GM03348 (cell line): ENCODE measurements at places on chromosomes 3 and 15.

DNA sequence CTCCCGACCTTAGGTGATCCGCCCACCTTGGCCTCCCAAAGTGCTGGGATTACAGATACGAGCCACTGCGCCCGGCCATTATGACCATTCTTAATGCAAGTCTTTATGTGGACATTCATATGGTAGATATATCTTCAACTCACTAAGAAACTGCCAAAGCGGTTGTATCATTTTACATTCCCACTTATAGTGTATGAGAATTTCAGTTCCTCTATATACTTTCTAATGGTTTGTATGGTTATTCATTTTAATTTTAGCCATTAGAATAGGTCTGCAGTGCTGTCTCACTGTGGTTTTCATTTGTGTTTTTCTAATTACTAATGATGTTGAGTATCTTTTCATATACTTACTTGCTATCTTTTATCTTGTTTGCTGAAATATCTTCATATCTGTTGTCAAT lies 32.5 kb downstream of the TCF12 start:
- DNase-seq: no peak

DNA sequence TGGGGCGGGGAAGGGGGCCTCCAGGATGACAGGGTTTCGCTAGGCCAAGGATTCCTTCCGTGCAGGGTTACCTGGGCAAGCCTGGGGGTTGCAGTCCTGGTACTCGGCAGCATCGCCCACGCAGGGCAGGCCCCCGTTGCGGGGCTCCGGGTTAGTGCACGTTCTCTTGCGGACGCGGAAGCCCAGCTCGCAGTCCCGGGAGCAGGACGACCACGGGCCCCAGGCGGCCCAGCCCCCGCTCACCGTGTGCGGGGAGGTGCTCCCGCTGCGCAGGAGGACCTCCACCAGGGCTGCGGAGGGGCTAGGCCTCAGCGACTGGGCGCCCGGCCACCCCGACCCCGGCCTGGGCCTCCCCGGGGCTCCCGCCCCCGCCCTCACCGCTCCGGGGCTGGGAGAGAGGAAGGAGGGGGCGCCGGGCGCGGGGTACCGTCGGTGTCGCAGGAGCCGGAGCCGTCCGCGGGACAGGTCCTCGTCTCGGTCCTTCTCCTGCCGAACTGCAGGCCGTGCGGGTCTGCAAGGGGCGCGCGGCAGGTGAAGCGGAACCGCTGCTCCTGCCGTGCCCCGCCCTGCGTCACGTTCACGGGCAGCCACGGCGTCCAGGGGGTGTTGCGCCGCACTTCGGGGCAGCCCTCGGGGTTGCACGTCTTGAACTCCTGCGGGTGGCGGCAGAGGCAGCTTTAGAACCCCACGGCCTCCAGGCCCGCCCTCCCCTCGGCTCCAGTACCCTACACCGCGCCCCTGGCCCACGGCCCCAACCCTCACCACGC lies 114.6 kb downstream of the SEMA5B start:
- no peak for DNase-seq

- DNase-seq: no peak
Observed at GRCh38 chr3:171688593-171688992, 121.7 kb downstream of the PLD1 start.

DNA sequence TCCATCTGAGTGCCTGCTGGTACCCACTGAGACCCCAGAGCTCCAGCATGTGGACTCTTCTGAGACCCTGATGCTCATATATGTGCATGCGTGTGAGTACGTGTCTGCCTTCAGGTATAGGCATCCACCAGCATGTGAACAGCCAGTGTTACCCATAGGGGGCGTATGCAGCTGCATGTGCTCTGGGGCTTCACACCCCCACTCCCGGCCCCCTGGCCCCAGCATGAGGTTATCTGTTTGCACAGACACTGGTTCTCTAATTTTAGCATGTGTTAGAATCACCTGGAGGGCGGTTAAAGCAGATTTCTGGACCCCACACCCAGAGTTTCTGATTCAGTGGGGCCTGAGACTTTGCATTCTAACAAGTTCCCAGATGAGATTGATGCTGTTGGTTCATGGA lies 824 bp upstream of the CILP start:
- no peak for DNase-seq

DNA sequence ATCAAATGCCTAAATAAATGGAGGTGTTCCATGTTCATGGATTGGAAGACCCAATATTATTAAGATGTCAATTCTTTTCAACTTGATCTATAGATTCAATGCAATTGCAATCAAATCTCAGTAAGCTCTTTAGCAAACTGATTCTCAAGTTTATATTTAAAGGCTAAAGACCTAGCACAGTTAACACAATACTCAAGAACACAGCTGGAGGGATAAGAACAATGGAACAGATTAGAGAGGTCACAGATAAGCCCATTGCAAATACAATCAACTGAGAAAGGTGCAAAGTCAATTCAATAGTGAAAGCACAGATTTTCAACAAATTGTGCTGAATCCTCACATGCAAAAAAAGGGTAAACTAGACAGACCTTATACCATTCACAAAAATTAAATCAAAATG lies 198.9 kb downstream of the P3H2 start:
- no peak for DNase-seq

- DNase-seq: no peak
Observed at GRCh38 chr3:152583963-152584362, 251.0 kb upstream of the P2RY1 start.

DNA sequence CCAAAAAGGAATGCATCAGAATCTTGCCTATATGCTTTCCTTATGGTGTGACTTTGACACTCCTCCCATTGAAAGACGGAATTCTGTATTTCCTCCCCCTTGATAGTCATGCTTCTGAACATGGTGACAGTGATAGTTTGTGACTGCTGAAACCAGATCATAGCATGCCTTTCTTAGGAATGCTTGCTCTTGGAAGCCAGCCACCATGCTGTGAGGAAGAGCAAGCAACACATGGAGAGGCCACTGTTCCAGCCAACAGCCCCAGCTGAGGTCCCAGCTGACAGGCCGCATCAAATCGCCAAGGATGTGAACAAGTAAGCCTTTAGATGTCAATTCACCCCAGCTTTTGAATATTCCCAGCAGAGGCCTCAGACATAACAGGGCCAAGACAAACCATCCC lies 100.1 kb downstream of the IGF2BP2 start:
- DNase-seq: peak; percentile 43

DNA sequence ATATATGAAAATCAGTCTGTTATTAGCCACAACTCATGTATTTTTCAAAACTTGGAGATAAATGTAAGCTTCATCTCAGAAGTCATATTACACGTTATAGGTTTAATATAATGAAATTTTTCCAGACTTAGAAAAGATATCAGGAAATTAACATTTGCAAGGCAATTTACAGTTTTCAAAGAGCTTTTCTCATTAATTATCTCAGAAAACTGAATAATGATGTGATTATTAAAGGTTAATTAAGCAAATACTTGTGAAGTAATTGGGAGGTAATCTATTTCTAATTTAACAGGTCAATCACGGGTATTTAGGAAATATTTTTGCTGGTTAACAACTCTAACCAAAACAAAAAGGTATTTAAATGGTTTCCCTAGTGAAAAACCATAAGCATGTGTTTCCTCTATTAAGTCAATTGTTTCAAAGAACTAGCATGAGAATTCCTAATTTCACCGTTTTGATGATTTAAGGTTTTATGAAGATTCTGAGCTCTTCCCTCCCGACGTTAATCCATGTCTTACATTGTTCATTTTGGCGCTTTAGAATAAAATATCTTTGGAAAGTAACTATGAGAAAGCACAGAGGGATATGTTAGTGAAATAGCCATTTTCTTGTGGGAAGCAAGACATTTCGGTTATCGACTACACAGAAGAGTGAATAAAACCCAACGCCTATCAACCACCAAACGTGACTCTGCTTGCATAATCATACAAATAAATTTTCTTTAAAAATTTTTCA lies 1.5 kb upstream of the NEO1 start:
- DNase-seq: no peak

DNA sequence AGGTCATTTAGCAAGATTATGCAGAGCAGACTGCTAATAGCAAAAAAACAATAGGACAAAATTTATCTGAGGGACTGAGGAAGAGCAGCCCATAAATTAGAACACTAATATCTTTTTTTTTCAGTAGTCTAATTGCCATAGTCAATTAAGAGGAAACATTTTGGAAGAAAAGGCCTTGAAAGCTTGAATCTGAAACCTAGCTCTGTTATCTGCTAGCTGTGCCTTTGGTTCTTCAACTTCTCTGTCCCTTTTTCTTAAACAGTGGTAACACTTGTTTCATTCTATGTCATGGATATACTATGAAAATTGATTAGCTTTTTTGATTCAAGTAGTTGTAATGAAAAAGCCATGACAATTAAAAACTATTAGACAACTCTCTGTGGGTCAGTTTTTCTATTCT lies 1.7 kb downstream of the ATR start:
- DNase-seq: no peak

GRCh38 chr3:108021131-108021530 lies 69.7 kb downstream of the CD47 start:
- no peak for DNase-seq

- no peak for DNase-seq
Observed at GRCh38 chr3:129878355-129878754, 15.2 kb downstream of the TMCC1 start.

DNA sequence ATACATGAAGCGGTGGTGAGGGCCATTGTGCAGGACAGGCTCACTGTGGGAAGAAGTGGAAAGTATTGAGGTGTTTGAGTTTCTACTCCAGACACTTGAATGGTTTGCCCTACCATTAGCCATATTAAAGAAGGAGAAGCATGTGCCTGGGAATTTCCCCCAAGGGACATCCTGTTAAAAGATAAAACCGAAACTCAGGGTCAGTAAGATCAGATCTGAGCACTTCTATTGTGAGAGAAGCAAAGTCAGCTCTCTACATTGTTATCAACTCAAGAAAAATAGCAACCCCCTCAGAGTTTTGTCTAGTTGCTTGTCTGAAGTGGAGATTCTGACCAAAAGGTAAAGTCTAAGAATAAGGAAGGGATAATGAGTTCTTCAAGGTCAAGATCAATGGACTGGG lies 269.8 kb downstream of the CHST2 start:
- DNase-seq: no peak

DNA sequence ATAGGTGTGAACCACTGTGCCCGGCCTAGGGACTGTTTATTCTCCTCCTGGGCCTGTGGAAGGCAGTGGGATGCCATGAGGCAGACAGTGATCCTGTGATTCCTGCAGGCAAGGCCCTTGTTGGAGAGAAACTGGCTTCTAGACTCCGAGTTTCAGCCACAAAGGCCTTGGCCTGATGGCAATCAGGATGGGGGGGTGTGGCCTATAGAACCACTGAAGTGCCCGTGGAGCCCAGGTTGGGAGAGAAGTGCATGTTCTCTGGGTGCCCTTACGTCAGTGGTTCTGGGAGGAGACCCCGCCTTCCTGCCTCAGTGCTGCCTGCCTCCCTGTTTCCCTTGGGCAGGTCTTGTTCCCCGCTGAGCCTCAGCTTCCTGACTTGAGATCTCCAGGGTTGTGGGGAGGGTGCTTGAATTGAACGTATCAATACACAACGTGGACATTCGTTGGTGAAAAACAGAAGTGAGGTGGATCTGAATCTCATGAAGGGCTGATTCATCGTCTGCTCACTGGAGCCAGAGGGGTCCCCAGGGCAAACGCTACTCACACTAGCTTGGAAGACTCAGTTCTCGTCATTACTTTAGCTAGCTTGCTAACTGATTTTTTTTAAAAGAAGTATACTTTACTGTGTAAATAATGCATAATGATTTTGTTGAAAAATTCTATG lies 31.8 kb downstream of the IRAK2 start:
- DNase-seq: peak; percentile 77

DNA sequence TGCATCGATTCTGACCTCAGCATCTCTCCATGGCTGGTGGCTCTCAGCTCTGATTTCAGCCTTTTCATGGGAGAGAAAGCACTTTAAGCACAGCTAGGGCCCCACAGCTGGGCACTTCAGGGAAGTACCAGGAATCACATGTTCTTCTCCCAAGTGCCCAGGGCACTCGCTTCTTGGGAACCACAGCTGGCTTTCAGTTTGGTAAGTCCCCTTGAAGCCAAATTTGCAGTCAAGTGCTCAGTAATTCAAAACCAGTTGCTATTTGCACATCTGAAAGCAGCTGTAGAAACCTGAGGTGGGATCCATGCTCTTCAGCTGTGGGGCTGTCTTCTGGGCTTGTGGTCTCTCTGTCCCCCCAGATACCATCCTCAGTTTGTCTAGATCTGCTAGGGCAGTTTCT lies 12.8 kb downstream of the GABRA5 start:
- no peak for DNase-seq

DNA sequence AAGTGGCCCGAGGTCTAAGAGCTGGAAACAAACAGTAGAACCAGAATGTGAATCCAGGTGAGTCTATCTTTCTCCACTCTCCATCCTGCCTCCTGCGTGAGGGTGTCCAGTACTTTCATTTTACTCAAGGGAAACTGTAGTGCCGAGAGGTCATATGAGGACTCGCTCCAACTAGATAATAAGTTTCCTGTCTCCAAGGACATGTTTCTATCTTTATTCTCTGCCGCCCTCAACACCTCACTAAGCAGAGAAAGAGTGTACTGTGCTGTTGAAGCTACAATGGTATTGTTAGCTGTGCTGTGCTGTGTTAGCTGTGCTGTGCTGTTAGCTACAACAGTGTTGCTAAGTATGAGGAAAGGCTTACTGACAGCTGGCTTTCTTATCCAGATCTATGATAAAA lies 137.9 kb upstream of the COL8A1 start:
- DNase-seq: no peak

DNA sequence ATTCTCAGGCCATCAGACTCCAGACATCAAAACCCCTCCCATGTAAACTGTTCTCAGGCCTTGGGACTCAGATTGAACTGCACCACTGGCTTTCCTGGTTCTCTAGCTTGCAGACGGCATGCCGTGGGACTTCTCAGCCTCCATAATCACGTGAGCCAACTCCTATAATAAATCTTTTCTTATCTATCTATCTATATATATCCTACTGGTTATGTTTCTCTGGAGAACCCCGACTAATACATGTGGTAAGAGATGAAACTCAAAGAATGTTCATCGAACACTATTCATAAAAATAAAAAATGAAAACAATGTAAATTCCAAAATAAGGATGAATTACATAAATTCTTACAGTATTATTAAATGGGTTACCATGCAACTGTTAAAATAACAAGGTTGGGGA lies 84.5 kb upstream of the NTRK3 start:
- DNase-seq: no peak

GRCh38 chr3:135440746-135441145 lies 524.8 kb upstream of the PPP2R3A start:
- DNase-seq: no peak

DNA sequence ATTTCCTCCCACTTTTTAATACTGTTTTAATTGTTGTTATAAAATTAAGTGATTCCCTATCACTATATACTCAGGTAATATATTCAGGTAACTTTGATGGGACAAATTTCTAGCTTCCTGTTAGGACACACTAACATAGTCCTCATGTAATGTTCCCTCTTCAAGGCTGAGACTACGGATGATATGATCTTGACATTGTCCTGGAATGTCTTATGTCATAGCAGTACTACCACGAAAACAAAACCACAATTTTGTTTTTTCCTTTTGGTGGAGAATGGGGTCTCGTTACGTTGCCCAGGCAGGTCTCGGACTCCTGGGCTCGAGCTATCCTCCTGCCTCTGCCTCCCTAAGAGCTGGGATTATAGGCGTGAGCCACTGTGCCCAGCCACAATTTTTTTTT lies 26.8 kb upstream of the IP6K2 start:
- DNase-seq: no peak
